SHP77 treated with DMSO at 0.1 percent for 48 hours (cell line): ENCODE measurements at places on chromosomes 1 and 21.

DNA sequence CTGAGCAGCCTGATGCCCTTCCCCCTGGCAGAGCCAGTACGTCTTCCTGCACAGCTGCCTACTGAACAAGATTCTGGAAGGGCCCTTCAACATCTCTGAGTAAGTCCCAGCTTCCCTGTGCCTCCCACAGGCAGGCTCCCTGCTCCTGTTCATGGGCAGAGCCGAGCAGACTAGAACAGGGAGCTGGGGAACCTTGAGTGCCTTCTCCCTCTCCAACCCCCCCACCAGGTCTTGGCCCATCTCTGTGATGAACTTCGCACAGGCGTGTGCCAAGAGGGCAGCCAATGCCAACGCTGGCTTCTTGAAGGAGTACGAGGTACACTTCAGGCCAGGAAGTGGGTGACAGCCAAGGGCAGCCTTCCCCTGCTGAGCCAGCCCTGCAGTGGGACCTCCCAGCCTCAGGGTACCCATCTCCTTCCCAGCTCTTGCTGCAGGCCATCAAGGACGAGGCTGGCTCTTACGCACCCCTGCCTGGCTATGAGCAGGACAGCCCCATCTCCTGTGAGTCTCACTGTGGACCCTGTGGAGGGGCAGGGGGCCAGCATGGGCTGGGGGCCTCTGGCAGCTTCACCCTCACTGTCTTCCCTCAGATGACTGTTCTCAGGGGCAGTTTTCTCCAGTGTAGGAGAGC lies 6.4 kb upstream of the LGR6 start:
- DNase-seq, result no peak

- DNase-seq, result no peak
Observed at GRCh38 chr1:1373815-1374588, 1.0 kb downstream of the AURKAIP1 start.

DNA sequence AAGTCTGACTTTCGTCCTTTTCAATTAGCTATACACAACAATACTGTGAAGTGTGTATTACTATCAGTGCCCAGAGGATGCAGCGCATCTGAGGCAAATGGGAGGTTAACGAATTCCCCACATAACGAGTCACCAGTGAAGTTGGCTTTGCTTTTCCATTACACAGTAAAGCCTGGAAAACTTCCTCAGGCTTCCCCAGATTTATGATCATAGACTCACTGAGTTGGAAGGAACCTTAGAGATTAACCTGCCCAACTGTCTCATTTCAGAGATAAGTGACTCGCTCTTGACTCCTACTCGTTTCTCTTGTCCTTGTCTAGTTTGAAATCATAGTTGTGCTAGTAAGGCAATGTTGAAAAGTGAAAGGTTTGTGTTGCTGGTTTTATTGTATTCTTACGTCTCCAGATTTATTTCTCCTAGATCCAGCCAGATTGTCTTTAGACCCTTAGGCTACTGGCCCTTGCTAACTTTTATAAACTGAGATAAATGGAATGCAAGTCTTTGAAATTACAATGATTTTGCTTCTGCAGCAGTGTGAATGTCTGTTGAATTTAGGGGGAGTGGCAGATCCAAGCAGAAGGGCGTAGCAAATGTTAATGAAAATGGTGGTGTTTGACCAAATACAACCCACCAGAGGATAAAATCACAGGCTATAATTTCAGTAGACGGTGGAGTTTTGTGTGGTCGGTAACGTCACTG lies 17.3 kb downstream of the S1PR1 start:
- DNase-seq, result no peak

DNA sequence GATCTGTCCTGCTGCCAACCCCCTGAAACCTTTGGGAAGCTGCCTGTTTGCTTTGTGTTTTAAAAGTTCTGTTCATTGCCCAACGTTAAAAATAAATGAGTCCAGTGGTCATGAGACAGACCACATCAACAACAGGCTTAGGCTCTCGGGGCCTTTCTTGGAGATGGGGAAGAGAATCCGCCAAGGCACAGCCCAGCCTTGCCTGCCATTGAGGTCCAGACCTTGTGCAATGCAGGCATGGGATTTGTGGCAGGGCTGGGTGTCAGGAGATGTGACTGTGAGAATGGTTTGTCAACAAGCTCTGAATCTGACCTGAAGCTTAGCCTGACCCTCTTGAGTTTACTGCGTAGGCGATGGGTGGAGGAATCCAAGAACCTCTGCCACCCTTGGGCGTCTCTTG lies 4.2 kb downstream of the SPSB1 start:
- DNase-seq, result no peak

DNA sequence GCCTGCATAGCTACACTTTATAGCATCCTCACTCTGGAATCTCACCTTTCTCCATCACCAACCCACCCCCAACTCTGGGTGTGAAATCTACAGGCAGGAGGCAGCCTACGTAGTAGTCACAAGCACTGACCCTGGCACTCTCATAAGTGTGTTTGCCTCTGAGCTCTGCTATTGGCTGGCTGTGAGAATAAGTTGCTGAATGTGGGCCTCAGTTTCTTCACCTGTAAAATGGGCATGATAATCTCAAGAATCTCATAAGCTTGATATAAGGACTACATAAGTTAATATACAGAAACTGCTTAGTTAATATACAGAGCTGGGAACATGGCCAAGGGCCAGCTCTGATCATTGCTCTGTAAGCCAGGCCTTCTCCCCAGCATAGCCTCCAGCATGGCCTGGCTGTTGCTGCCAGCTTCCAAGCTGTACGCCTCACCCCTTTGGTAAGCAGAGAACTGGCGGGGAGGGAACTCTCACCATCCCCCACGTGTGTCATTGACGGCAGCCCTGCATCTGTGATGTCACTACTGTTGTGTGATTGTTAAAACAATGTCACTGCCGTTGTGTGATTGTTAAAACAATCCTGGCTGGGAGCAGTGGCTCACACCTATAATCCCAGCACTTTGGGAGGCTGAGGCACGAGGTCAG lies 53.3 kb downstream of the SYF2 start:
- no peak for DNase-seq

- DNase-seq, result no peak
Observed at GRCh38 chr21:39373634-39374033, 24.7 kb upstream of the HMGN1 start.

- DNase-seq, result peak; percentile 82
Observed at GRCh38 chr1:235069577-235070563, 58.8 kb downstream of the TOMM20 start.

DNA sequence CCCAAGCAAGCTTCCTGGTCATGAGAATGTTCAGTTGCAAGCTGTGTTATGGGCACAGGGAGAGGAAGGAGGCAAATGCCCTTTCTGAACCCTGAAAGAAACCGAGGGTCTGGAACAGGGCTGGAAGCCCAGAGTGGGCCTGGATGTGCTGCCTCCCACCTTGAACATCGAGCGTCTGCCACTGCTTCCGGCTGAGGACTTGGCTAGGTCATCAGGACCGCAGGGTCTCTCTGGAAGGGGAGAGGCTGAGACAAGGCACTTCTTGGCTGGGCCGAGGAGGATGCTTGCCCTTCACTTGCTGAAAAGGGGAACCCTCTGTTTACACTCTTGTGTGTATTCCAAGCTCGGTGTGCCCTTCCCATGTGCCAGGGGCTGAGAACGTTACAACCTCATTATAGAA lies 168.0 kb upstream of the C1orf174 start:
- DNase-seq, result no peak

DNA sequence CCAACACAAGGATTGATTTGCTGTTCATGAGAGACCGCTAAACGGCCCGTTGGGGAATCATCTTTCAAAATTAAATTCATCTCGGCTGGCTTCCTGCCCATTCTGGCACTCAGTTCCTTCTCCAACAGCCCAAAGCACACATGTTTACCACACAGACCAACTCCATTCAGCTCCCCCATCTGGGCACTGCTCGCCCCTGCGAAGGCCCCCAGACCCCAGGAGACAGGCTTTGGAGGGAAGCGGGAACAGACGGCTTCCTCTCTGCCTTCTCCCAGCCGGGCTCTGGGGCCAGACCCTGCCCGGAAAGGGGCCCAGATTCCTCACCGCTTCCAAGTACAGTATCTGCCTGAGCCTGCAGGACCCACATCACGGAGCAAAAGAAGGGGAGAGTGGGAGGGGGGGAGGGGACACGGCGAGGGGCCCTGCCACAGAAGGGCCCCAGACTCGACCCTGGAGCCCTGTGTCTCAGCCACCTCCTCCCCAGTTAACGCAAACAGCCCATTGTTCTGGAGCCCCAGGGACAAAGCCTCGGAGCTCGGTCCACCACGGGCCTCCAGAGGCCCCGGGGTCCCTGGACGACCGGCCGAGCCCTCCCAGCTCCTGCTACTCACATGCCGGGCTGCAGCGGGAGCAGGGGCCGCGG lies 660 bp downstream of the MEGF6 start:
- no peak for DNase-seq

DNA sequence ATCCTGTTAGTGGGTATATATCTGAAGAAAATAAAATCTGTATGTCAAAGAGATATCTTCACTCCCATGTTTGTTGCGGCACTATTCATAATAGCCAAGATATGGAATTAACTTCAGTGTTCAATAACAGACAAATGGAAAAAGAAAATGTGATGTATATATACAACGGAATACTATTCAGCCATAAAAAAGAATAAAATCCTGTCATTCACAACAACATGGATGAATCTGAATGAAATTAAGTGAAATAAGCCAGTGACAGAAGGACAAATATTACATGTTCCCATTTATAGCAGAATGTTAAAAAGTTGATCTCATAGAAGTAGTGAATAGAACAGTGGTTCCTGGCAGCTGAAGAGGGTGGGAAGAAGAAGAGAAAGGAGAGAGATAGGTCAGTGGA lies 239.1 kb upstream of the RUNX1 start:
- no peak for DNase-seq
